ENCODE measurements at places on chromosomes 3 and 15. TPM values are rescaled to one million over a fixed set of nuclear protein-coding genes. Genes with fewer than 3 reads are reported as not detected.

The DUOXA1 gene
- total RNA-seq: not detected

The PIF1 gene
- total RNA-seq: 8.6 TPM

The ECE2 gene
- total RNA-seq: 1.6 TPM

The GOLGA6L10 gene
- total RNA-seq: 0.96 TPM

The CHRM5 gene
- not detected for total RNA-seq

The C15orf39 gene
- total RNA-seq: 9.0 TPM

The SEC62 gene
- 75.5 TPM for total RNA-seq

The CFAP91 gene
- 0.59 TPM for total RNA-seq

The CTXN2 gene
- 0.22 TPM for total RNA-seq

The EPHA6 gene
- 9.0 TPM for total RNA-seq

The FAM43A gene
- total RNA-seq: 21.6 TPM

The PLA2G4E gene
- total RNA-seq: 1.0 TPM

The IL17RE gene
- 3.9 TPM for total RNA-seq

The FANCD2OS gene
- not detected for total RNA-seq

The INKA1 gene
- total RNA-seq: 4.2 TPM

The LINS1 gene
- total RNA-seq: 15.0 TPM

The GOLGA8R gene
- not detected for total RNA-seq

The TNIK gene
- 1.5 TPM for total RNA-seq

The PODXL2 gene
- 139 TPM for total RNA-seq

The CCR9 gene
- total RNA-seq: not detected

The SETD2 gene
- total RNA-seq: 59.1 TPM

The PXK gene
- 14.0 TPM for total RNA-seq

The IL17RD gene
- total RNA-seq: 31.1 TPM

The NOX5 gene
- total RNA-seq: not detected

The LCTL gene
- total RNA-seq: not detected

The PYGO1 gene
- total RNA-seq: 7.8 TPM

The HYAL3 gene
- total RNA-seq: 6.9 TPM

The CCR1 gene
- not detected for total RNA-seq

The LSAMP gene
- 67.1 TPM for total RNA-seq

The NT5DC2 gene
- total RNA-seq: 308 TPM

The IL16 gene
- 0.27 TPM for total RNA-seq

The CHRFAM7A gene
- 3.9 TPM for total RNA-seq

The PLD1 gene
- total RNA-seq: 0.61 TPM

The SLC22A14 gene
- 0.93 TPM for total RNA-seq

The TMC3 gene
- total RNA-seq: not detected

The CCDC54 gene
- not detected for total RNA-seq

The SOX14 gene
- not detected for total RNA-seq
